ENCODE measurements at places on chromosomes 12 and 14. TPM values are rescaled to one million over a fixed set of nuclear protein-coding genes. Genes with fewer than 3 reads are reported as not detected.

DNA sequence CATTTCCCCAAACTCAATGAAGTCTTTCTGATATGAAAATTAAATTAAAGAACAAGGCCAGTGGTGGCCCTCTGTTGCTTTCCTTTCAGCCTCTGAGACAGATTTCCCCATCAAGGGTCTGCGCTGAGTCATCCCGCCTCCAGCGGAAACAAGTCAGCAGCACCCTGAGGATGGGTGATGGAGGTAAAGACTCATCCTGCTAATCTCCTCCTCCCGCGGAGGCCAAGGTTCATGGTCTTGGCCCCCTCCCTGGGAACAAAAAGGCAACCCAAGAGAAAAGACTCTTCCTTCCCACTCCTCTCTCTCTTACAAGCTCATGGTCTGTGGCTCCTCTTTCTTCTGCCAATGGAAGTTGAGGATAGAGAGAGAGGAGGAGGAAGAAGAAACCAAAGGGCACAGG is 9.0 kb upstream of the NUMB start:
- peak; percentile 58 for DNase-seq
- H3K27me3 ChIP-seq, result no peaks in the 10 kb centered on the region
- H3K36me3 ChIP-seq, result no peaks in the 10 kb centered on the region
- peak overlapping the region; percentile 34 for H3K27ac ChIP-seq

DNA sequence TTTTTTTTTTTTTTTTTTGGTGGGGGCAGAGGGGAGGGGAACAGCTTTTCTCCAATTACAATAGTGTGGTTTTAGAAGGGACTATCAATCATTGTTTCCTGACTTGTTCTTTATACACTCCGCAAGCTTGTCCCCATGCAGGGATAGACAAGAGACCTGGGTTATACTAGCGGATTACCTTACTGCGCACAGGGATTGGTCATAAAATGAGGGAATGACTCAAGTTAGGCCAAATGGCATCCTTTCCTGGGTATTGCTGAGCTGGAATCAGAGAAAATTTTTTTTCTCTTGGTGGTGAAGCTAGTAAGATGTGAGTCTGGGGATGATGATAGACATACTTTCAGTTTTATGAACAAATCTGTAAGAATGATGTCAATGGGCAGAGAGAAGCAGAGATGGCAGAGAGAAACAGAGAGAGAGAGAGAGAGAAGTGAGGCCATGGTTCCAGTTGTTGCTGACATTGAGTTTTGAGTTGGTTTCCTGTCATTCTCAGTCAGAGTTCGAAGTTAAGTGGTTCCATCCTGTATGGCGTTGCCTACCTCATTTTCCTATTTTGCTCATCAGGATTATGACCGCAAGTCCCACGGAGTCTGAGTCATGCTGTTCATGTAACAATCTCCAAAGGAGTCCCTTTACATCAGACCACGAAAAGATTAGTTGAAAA is 59.1 kb upstream of the OTOGL start:
- H3K36me3 ChIP-seq, result no peaks in the 10 kb centered on the region
- no peaks in the 10 kb centered on the region for H3K27me3 ChIP-seq
- no peak overlapping the region for H3K27ac ChIP-seq

GRCh38 chr12:46222636-46223035 is 46.2 kb downstream of the SLC38A1 start:
- H3K36me3 ChIP-seq, result peaks cover 94% of the 10 kb centered on the region
- H3K4me3 ChIP-seq, result peak overlapping the region; percentile 36
- H3K27ac ChIP-seq, result peak overlapping the region; percentile 95
- H3K27me3 ChIP-seq, result no peaks in the 10 kb centered on the region
- peaks cover 80% of the 10 kb centered on the region for H3K4me1 ChIP-seq

Gene ABCD2
- total RNA-seq, result 19.6 TPM

- H3K27me3 ChIP-seq, result peaks cover 30% of the 10 kb centered on the region
- no peaks in the 10 kb centered on the region for H3K4me1 ChIP-seq
- H3K36me3 ChIP-seq, result no peaks in the 10 kb centered on the region
- no peak overlapping the region for H3K4me3 ChIP-seq
- no peak for DNase-seq
Measured at GRCh38 chr12:45655743-45656142, 73.8 kb upstream of the ARID2 start.

Gene ADSS1
- 0.98 TPM for total RNA-seq

DNA sequence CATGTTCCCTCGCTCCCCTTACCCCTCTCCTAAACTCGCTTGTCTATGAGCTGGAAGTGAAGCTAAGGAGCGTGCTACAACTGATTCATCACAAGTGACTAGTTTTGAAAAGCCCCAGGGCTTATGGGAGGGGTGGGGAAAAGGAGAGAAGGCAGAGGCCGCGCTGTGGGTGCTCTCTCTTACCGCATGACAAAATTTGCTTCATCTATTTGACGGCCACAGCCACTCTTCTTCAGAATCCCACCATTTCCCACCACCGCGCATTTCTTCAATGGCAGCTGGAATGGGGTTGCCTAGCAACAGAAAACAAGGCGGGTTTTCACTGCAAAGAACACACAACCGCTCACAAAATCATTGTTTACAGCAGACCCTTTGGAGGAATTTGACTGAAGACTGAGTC is 79.4 kb downstream of the ST8SIA1 start:
- no peaks in the 10 kb centered on the region for H3K36me3 ChIP-seq
- H3K27me3 ChIP-seq, result no peaks in the 10 kb centered on the region
- no peak overlapping the region for H3K27ac ChIP-seq
- no peak overlapping the region for H3K4me3 ChIP-seq

Gene DLK1
- total RNA-seq, result not detected

DNA sequence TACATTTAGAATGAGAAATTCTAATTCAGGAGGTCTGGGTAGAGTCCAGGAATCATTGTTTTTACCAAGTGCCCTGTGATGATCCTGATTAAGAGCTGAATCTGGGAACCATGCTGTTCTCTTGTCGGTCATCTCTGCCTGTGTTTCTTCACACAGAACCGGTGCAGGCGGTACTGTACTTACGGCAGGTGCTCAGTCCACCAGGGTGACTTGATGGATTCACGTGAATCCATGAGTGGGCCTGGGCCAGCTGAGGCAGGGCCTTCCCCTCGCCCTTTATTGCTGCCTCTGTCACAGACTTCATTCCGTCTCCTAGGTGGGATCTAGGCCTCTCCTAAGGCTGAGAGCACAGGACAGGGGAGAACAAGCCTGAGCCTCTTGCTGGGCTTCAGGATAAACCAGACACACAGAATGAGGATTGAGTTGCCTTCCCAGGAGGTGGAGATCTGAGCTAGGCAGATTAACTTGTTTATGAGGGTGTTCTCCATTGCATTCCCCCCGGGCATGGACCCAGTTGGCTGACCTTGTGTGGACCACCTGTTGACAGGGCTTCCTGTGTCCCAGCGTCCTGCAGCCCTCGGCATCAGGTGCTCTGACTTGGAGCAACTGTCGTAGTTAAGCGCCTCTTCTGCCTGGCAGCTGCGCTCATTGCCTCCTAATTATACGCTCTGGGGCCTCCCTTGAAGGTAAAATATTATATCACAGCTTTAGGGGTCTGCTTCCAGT is 42.1 kb downstream of the B4GALNT3 start:
- no peak for DNase-seq
- H3K4me3 ChIP-seq, result no peak overlapping the region
- H3K36me3 ChIP-seq, result no peaks in the 10 kb centered on the region
- H3K27me3 ChIP-seq, result peaks cover 16% of the 10 kb centered on the region
- H3K27ac ChIP-seq, result no peak overlapping the region

- DNase-seq, result no peak
- H3K4me1 ChIP-seq, result peaks cover 14% of the 10 kb centered on the region
- no peak overlapping the region for H3K4me3 ChIP-seq
Measured at GRCh38 chr12:112349431-112349830, 32.8 kb downstream of the HECTD4 start.

DNA sequence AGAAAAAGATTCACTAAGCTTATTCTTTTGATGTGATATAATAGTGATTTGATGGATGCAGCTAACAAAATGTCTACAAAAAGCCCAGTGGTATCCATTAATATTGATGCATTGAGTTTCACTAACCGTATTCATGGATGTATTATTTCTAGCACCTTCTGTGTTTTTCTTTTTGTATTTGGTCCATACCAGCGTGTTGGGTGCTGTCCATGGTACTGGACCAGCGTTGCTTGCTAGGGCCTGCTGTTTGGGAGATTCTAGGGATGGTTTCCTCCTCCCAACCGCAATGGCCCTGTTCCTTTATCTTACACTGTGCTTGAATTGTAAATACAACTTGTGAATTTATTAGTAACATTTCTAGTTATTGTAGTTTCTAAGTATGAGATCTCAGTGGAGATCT is 31.7 kb downstream of the ANO4 start:
- DNase-seq, result peak; percentile 29
- H3K4me3 ChIP-seq, result no peak overlapping the region
- H3K4me1 ChIP-seq, result no peaks in the 10 kb centered on the region

- no peak overlapping the region for H3K27ac ChIP-seq
- H3K36me3 ChIP-seq, result no peaks in the 10 kb centered on the region
- peaks cover 8% of the 10 kb centered on the region for H3K27me3 ChIP-seq
- DNase-seq, result peak; percentile 55
- H3K4me1 ChIP-seq, result peaks cover 5% of the 10 kb centered on the region
Measured at GRCh38 chr12:51923506-51924365, 16.4 kb downstream of the ACVRL1 start.

Gene ABCC9
- total RNA-seq, result not detected

DNA sequence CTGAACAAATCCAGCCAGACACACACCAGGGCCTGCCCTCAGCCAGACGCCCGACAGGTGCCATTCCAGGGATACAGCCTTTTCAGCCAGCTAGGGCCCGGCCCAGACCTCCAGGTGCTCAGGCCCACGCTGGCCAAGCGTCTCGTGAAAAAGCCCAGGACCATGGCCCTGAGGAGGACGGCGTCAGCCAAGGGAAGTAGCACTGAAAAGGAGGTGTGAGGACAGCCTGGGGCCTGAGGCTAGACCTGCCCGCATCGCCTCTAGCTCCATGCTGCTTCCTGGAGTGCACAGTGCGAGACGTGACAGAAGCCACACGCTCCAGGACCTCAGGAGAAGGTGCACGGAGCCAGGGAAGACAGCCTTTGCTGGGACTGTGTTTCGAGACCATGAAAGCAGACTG is 29.8 kb downstream of the GOLGA3 start:
- H3K4me3 ChIP-seq, result no peak overlapping the region
- H3K27me3 ChIP-seq, result no peaks in the 10 kb centered on the region
- no peaks in the 10 kb centered on the region for H3K4me1 ChIP-seq
- no peak overlapping the region for H3K27ac ChIP-seq

Gene CEBPE
- 0.83 TPM for total RNA-seq

- no peak for DNase-seq
- peak overlapping the region; percentile 0 for H3K4me3 ChIP-seq
- H3K27me3 ChIP-seq, result no peaks in the 10 kb centered on the region
- peak overlapping the region; percentile 57 for H3K27ac ChIP-seq
- H3K36me3 ChIP-seq, result peaks cover 19% of the 10 kb centered on the region
Measured at GRCh38 chr14:71400871-71401321, 493.6 kb downstream of the PCNX1 start.

GRCh38 chr14:69153873-69154270 is 953 bp upstream of the DCAF5 start:
- H3K27ac ChIP-seq, result peak overlapping the region; percentile 69
- H3K4me1 ChIP-seq, result peaks cover 28% of the 10 kb centered on the region
- peaks cover 25% of the 10 kb centered on the region for H3K27me3 ChIP-seq

Gene FKBP4
- 70.7 TPM for total RNA-seq

Gene KRT73
- total RNA-seq, result not detected

DNA sequence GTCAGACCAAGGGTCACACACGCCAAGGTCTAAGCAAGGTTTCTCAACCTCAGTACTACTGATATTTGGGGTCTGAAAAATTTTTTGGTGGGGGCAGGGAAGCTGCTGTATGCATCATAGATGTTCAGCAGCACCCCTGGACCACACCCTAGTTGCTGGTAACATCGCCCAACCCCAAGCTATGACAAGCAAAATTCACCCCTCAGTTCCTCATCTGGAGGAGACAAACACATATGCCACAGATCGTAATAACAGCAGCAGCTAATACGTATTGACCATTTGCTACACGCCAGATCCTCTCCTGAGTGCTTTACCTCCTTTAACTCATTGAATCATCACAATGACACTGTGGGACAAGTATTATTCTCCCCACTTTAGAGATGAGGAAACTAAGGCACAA is 46.4 kb downstream of the ACTN1 start:
- H3K4me1 ChIP-seq, result peaks cover 17% of the 10 kb centered on the region
- H3K4me3 ChIP-seq, result no peak overlapping the region
- no peak for DNase-seq
- H3K27ac ChIP-seq, result no peak overlapping the region

Measured in activated CD4-positive, alpha-beta memory T cell treated with anti-CD3 and anti-CD28 coated beads, Interleukin-2, amount 10 ng/mL, durations not matched to agents 7 days and 5 days (primary cell).